ENCODE measurements at places on chromosomes 3 and 15.

- no peak for DNase-seq
Measured at GRCh38 chr15:84081391-84082168, 154.0 kb upstream of the GOLGA6L4 start.

DNA sequence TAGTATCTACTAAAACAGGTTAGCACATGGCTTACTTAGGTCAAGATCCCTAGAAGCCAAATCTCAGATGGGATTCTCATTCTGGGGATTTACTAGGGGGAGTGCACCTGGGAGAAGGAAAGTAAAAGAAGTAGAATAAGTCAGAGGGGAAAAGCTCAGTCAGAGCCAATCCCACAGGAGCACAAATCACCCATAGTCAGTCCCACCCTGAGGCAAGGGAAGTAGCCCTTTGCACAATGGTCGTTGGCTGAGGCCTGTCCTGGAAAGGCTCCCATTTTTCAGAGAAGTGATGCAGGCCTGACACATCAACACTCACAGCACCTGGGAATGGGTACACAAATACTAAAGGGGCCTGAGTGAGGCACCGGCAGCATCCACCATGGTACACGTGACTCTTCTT, 39.8 kb downstream of the SST start:
- DNase-seq = no peak

DNA sequence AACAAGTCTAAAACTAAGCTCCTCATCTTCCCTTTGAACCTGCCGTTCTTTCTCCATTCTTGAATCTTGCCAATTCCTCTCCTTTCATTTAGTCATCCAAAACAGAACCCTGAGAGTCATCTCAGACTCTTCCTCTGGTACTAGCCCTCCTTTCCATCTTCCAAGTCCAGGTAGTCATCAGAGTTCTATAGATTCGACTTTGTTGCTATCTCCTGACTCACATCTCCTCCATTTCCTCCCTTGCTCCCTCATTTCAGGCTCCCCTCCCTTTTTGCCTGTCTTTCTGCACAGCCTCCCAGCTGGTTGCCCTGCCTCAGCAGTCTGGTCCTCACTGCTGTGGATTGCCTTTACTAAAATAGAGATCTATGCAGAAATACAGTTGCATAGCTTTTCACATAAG, 4.7 kb downstream of the ATG7 start:
- no peak for DNase-seq

DNA sequence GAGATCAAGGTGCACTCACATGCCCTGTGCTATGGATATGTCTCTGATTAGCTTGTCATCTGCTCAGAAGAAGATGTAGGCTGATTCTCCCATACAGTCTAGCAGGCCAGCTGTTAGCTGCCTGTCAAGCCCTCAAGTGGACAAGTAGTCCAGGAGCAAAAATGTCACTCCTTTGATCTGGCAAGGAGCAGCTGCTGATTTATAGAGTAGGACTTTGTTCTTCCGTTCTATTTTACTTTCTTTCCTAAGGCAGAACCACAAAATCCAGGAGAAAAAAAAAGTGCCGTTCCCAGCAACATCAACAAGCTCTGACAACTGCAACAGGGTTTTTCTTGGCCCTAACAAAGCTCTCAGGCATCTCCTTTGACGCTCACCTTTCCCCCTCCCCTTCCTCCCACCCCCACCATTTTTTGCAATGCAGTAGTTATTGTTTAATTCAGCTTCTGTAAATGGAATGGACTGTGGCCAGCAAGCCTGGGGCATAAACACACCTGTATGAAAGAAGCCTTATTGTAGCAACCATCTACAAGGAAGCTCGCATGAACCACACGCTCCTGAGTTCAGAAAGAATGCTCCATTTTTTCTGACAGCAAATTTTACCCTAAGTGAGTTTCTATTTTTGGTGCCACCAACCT, 196.3 kb downstream of the MEIS2 start:
- no peak for DNase-seq

DNA sequence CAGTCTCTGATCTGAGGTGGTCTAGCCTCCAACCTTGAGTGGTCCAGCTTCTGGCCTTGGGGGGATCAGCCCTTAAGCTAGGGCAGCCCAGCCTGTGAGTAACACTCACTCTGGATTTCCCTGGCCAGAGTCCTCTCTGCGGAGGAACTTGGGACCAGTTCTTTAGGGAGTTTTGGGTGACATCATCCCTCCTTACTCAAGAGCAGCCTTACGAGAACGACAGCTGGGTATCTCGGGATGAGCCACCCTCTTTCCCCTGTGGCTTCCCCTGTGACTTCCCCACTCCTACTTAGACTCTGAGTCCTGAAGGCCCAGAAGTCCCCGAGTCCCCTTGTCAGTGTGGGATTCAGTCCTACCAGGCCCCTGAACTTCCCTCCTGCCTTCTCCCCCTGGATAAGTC, 10.2 kb upstream of the PLXND1 start:
- no peak for DNase-seq

DNA sequence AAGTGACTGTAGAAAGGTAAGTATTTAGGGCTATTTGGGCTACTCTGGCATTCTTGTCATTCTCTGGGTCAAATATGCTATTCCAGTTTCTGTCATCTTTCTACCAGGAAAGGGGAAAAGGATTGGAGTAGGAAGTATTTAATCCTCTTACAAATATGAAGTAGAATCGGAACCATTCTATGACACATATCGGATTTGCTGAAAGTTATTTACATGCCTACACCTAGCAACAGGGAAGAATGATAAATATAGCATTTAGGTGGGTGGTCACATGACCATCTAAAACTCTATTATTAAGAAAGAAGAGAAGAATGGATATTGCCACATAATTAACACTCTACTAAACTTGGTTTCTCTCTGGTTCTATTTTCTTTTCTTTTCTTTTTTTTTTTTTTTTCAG, 1353.1 kb downstream of the ZPLD1 start:
- no peak for DNase-seq

GRCh38 chr15:29570948-29571791, 251.1 kb downstream of the TJP1 start:
- no peak for DNase-seq

- DNase-seq = no peak
Measured at GRCh38 chr3:106004826-106005225, 136.0 kb upstream of the CBLB start.

- no peak for DNase-seq
Measured at GRCh38 chr3:171354706-171355582, 105.3 kb downstream of the TNIK start.

- DNase-seq = no peak
Measured at GRCh38 chr15:42129364-42129763, 27.1 kb downstream of the PLA2G4F start.

- no peak for DNase-seq
Measured at GRCh38 chr3:24151594-24151993, 206.5 kb downstream of the NR1D2 start.

DNA sequence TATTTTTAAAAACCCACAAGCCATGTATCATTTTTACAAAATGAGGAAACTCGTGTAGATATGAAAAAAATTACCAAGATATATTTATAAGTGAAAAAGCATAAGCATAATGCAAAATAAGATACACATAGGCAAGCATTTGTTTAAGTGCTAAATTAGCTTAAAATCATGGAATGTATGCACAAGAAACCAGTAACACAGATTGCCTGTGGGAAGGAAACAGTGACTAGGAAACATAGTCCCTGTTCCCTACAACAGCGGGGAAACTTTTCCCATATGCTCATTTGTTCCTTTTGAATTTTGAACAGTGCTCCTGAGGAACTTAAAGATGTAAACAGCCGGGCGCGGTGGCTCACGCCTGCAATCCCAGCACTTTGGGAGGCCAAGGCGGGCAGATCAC, 169.5 kb downstream of the PDE8A start:
- DNase-seq = no peak

DNA sequence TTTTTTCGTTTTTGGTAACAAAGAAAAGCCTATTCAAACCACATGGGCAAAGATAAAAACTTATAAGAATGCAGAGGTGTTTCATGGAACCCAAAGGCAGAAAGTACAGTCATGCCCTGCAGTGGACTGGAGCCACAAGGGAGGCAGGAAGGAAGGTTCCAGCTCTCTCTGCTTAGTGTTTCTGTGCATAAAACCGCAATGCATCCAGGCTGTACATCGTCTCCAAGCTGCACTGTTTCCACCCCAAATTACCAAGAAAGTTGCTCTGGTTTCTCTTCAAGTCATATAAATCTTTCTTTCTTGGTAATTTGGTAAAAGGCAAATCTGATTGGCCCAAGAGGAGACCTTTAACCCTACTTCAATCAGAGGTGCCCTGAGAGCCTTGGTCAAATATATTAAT, 15.8 kb downstream of the TRAT1 start:
- DNase-seq = no peak

- no peak for DNase-seq
Measured at GRCh38 chr3:12799525-12800440, 3.3 kb downstream of the CAND2 start.

- DNase-seq = no peak
Measured at GRCh38 chr3:100103558-100104441, 10.5 kb downstream of the FILIP1L start.

DNA sequence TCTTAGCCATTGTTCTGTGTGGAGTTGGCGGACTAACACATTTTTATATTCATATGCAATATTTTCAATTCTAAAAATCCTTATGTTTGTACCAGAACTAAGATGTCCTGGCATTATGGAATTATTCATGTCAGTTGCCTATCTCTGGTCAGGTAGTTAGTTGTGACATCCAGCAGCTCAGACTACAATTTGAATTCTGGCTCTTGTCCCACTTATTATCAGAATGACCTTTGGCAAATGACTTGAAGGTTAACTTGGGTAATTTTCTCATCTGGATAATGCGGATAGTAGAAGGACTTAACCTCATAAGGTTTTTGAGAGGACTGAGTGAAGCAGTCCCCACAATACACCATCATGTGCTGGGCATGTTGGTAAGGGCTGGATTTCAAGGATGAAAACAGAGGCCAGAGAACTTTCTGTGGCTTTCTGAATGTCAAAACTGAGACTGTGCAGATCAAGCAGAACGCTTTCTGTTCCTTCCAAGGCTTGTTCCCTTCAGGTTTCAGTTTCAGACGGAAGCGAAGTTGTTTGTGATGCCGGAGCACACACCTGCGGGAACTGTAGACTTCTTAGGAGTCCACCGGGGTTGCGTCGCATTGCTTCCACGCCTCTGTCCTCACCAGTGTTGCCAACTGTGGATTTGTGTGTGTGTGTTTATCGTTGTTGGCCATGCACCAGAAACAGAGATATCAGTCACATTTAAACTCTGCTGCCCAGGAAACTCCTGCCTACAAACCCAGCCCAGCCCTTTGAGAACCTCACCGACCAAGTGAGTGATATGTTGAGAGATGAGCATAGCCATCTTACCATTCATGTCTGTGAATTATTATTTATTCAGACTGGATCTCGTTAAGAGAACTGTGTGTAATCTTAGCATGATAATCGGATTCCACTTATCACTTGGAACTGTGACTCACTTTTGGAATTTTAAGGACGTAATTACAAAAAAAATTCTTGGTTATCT, 76.0 kb downstream of the PTPRG start:
- DNase-seq = no peak

DNA sequence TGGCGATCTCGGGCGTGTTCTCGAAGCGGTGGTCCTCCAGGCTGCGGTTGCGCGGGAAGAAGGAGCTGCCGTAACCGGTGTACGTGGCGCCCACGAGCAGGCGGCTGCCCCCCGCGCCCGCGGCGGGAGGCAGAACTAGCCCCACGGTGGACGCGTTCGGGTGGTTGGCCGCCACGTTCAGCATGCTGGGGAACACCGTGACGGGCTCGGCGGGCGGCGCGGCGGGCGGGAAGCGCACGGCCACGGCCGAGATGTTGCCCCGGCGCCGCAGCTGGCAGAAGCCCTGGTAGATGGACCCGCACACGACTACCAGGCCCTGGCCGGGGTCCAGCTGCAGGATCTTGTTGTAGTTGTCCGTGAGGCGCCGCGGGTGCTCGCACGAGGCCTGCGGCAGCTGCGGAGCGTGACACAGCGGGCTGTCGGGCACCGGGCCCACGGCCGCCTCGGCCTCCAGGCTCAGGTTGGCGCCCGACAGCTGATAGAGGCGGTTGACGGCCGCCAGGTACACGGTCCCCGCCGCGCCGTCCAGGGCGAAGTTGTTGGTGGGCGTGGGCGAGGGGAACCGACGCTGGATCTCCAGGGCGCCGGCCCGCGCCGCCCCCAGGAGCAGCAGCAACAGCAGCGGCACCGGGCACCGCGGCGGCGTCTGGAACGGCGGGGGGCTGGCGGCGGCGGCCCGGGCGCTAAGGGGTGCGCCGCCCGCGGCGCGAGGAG, 397 bp downstream of the PLXND1 start:
- no peak for DNase-seq

GRCh38 chr3:151351219-151351618, 21.9 kb upstream of the P2RY13 start:
- DNase-seq = no peak

GRCh38 chr15:91444656-91445055, 344.6 kb downstream of the SV2B start:
- no peak for DNase-seq

All from NCI-H187 (cell line).